ENCODE measurements at places on chromosomes 7 and 10.

DNA sequence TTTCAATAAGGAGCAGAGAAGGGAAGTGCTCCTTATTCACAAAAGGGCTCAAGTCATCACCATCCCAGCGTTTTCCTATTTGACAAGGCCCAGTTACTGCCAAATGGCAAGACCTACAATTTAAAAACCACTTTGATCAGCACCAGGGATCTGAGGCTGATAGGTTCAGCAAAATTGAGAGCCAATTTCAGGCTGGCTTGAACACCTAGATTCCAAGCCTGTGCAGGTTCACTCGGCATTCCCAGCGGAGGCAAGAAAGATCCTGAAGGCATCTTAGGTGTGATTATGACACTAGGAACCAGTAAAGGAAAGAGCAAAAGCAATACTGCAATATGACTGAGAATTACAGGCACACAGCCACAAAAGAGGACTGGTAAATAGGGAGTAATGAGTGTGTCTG is 441.4 kb downstream of the CALN1 start:
- DNase-seq: no peak

DNA sequence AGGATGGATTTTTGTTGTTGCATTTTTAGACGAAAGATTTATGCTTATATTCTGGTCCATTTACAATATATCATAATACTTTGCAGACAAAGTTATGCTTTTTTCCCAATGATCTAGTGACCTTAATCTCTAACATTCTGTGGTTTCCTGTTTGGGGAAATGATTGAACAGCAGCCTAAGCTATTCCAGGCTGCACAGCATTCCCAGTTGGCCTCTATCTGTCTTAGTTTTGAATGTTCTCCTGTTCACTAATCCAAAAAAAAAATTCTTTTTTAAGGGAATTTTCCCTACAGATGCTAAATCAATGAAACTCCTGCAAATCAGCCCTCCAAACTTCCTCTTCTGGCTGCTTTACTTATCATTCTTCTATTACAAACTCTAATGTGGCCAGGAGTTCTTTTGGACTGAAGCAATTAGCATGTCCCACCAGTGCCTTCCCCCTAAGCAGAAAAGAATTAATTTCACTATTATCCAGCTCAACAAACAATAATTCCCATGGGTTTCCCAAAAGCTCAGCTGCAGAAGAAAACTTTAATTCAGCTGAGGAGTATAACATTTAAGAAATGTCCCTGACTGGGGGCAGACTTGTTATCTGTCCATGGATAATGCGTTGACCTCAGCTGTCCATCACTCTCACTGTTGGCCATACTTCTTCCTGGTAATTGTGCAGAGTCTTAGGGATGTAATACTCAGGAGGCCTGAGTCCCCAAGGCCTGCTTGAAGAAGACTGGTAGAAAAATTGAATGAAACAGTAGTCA is 81.9 kb upstream of the TRIL start:
- no peak for DNase-seq

DNA sequence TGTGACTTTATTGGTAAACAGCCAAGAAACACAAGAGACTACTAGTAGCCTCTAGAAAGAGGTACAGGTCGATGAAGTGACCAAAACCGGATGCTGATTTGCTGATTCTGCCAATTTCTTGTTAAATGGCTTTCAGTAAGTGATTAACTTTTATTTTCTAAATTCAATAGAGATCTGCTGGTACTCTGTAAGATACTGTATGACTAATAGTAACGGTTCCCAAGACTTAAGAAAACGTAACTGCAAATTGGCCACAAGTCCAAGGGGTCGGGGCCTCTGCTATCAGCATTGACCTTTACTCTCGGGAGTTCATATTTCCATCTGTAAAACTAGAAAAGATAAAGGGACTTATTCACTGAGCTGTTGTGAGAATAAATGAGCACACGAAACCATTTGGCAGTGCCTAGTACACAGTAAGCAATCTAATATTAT is 1.4 kb downstream of the FAM3C start:
- no peak for DNase-seq

DNA sequence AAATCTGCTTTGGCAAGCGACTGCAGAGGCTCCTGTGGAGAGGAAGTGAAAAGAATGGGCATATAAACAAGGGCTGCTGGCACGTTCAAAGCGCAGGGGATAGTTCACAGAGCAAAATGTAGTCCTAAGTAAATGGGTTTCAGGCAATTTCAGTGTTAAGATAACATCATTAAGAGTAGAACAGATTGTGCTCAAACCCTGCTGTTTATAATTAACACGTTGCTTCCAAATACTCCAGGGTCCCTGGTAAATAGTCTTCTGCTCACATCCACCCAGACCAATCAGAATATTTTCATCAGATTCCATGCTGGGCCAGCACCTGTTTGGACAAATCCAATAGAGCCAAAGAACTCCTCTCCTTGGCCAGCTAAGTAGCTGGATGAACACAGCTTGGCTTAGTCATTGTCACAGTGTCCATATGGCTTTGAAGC is 81.4 kb downstream of the ORC5 start:
- DNase-seq: no peak

DNA sequence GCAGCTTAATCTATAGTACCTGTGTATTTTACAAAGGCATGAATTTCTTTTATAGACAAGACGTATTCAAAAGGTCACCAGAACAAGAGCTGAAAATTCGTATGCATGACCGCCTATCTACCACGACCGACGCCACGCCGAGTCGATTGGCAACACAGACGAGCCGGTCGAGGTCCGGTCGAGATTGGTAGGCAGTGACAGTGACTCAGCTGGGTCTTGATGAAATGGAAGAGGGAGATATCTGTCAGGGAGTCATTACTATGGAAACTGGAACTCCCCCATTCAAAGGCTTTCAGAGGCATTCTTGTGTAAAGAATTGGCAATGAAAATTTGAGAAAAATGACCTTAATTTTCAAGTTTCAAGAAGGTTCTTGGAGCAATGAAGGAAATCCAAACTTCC is 2.1 kb downstream of the ATP5MK start:
- DNase-seq: no peak

GRCh38 chr7:53398566-53398965 is 363.1 kb downstream of the POM121L12 start:
- DNase-seq: no peak

DNA sequence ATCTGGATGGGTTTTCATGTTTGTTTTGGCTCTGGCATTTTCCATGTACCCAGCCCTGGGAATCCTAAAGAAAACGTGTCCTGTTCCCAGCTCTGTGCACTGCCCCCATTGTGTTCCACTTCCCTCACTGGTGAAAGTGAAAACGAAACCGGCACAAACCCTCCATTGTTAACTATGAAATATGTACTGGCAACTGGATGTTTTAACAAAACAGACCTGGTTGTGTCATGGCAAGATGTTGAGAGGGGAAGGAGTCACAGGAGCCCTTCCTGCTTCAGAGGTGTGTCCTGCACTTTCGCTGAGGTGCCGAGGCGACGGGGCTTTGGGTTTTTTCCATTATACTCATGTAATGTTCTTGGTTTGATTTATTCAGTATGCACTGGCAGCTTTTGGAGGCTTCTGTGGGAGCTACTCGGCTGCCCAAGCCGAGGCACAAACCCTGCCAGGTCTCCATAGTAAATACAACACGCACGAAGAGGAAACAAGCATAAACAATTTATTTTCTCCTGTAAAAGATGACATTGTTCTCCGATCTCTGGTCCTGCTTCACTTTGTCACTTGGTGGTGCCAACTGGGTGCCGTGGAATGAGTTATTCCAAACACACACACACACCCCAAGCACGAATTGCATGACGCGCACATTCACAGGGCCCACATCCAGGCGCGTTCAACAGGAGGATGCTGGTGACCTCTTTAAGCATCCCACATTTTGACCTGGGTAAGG is 118.2 kb downstream of the CDK6 start:
- no peak for DNase-seq

DNA sequence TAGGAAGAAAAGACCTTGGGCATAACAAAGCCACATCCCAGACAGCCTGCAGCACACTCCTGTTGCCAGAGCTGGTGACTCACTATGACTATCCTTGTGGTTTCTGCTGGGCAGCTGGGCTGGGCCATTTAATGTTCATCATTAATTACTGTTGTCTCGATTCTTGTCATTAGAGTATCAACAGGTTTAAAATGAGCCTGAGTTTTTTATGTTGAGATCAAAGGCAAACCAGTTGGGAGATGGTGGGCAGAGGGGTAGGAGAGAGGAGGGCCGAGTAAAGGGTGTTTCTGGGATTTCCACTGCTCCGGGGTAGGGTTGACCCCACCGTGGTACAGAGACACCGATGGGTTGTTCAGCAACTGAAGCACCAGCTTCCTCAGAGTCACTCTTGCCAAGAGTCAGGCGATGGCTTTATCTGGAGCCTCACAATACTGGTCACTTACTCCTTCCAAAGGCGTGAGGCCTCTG is 128.7 kb upstream of the LYZL1 start:
- peak; percentile 64 for DNase-seq

DNA sequence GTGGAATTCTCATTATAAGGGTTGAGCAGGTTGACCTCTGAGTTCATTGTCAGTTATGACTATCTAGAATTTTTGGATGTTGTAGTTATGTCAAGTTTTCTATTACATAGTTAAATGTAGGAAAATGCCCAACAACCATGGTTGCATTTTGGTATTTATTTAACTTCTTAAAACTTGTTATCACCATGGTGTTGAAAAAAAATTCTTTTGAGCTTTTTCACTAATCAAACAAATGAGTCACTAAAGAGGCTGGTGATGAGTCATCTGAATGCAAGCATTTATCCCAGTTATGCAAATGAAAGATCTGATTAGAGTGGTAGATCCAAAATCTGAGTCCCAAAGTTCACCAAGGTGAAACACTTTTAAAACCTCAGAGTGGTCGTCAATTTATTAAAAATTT is 624.7 kb upstream of the IGFBP3 start:
- DNase-seq: no peak

GRCh38 chr7:44622342-44623151 is 16.1 kb downstream of the OGDH start:
- no peak for DNase-seq

DNA sequence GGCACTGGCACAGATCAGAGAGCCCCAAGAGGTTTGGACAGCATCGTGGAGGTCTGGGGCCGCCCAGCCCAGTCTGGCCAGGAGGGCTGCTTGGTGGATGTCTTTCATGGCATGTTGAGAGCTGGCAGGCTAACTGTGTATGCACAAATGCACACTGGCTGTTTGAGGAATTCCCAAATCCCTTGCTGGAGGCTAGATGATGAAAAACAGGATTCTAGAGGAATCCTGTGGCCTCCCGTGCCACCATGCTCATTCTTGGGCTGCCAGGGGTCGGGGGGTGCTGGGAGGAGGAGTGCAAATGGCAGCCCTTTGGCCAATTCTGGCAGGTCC is 26.5 kb downstream of the LEP start:
- DNase-seq: peak; percentile 46

GRCh38 chr10:71555087-71555723 is 158.5 kb downstream of the CDH23 start:
- DNase-seq: no peak

DNA sequence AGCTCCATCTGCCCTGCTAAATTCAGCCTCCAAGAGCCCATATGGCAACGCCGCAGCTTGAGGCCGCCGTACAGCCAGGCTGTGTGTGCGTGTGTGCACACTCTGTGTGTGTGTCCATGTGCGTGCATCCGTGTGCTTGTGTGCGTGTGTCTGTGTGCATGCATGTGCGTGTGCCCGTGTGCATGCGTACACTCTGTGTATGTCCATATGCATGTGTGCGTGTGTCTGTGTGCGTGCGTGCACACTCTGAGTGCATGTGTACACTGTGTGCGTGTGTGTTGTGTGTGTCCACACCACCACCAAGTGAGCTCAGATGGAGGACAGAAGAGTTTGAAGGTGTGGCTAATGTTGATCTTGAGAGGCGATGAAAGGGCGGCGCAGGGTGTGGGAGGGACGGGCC is 30.0 kb downstream of the SMKR1 start:
- DNase-seq: no peak

- no peak for DNase-seq
Observed at GRCh38 chr10:30821994-30822692, 192.6 kb upstream of the LYZL2 start.

DNA sequence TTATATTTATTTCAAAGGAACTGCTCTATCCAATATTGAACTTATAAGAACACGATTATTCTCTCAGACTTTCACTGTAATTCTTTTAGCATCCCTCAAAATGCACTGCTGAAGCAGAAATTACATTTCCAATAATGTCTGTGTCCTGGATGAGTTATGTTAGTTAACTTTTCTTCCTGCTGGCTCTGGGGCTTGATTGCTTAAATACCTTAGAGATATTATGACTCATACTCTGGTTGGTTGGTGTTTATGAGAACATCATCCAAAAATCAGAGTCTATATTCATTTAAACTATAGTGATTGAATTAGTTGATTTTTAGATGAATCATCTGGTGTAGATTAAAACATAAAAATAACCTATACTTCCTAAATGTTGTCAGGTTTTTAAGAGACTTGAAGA is 246.3 kb upstream of the VWC2 start:
- DNase-seq: no peak

- no peak for DNase-seq
Observed at GRCh38 chr7:23247046-23247602, 549 bp downstream of the GPNMB start.

DNA sequence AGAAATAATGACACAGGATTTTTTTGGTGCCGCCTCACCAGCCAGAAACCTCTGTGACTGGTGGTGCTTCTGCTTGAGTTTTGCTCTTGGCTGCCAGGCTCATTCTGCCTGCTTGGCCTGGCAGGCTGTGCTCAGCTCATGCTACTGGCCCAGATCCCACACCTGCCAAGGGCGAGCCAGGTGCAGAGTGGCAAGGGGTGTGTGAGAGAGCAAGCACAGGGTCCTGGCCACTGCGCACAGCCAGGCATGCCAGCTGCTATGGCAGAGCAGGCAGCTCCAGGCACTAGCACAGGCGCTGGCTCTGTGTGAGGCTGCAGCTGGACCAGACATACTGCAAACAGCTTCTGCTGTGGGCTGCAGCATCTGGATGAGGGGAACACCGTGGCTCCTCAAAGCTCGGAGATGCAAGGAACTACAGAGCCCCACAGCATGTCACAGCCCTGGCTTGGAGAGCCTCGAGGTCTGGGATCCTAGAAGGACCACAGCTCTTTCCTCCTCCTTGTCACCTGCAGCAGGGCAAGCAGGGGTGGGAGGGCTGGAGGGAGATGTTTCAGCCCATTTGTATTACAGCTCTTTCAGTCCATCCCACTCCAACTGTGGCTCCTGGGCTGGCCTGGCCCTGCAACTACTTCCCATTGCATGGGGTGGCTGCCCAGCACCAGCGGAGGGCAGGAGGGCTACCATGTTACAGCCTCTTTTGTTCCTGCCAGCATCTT is 313.4 kb upstream of the SEMA3C start:
- DNase-seq: no peak

DNA sequence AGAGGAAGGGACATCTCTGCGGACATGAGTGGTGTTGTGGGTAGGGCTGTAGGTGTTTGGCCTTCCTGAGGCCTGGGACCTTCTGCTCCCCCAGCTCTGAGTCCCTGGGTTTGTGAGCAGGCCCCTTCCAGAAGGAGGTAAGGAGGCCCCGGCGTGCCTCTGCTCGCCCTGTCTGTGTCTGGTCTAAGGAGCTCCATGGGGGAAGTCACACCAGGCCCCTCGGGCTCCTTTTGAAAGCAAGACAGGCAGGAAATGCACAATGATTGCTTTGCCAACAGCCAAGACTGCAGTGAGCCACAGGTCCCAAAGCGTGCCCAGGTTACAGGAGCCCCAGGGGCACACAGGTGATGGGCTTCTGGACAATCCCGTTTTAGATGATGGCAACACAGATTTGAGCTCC is 89.5 kb downstream of the FAM53B start:
- no peak for DNase-seq

All from hepatic stellate cell (primary cell).